ENCODE measurements at places on chromosomes 16 and 17.

GRCh38 chr17:1545618-1546017, 17.0 kb downstream of the PITPNA start:
- no peak for DNase-seq

DNA sequence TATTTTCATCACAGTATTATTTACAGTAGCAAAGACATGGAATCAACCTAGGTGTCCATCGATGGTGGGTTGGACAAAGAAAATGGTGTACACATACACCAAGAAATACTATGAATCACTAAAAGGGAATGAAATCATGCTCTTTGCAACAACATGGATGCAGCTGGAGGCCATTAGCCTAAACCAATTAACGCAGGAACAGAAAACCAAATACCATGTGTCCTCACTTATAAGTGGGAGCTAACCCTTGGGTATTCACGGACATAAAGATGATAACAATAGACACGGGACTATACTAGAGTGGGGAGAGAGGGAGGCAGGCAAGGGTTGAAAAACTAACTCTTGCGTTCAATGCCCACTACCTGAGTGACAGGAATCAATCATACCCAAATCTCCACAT, 41.0 kb downstream of the MRPS23 start:
- no peak for DNase-seq

DNA sequence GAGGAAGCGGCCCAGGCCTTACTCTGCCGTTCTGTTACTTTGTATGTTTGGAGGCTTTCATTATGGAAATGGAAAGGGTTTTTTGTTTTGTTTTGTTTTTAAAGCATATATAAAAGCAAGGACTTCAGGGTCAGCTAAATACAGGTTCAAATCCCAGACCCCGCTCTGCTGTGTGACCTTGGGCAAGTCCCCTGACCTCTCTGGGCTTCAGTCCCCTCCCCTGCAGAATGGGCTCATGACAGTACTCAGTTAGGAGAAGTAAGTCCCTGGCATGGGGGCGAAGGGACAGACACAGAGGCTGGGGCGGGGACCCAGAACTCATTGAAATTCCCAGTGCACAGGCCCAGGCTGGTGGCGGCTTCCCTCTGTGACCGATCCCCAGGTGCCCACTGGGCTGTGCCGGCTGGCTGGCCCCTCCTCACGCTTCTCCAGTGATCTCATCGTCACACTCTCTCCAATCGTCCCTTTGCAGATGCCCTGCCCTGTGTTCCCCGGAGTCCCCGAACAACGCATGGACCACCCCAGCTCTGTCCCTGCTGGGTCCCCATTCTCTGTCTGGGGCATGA, 979 bp upstream of the CIBAR2 start:
- no peak for DNase-seq

- no peak for DNase-seq
Observed at GRCh38 chr17:50429793-50430192, 3.8 kb downstream of the ACSF2 start.

- DNase-seq = no peak
Observed at GRCh38 chr16:81720973-81721906, 57.9 kb upstream of the PLCG2 start.

GRCh38 chr16:84053237-84053636, 10.6 kb upstream of the SLC38A8 start:
- no peak for DNase-seq

DNA sequence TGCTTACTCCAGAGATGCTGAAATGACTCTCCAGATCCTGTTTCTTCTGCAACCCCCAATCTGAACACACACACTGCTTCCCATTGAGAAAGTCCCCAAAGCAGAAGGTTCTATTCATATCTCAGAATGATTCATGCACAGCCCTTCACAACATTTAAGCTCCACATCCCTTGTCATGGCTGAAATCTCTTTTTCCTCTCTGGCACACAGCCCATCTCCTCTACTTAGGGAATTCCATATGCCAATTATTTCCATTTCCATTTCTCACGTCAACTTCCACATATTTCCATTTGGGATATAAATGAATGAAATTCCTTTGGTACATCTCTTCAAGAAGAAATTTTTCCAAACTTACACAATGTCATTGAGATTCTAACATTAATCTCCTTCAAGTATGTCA, 119.6 kb downstream of the CDH11 start:
- DNase-seq = no peak

DNA sequence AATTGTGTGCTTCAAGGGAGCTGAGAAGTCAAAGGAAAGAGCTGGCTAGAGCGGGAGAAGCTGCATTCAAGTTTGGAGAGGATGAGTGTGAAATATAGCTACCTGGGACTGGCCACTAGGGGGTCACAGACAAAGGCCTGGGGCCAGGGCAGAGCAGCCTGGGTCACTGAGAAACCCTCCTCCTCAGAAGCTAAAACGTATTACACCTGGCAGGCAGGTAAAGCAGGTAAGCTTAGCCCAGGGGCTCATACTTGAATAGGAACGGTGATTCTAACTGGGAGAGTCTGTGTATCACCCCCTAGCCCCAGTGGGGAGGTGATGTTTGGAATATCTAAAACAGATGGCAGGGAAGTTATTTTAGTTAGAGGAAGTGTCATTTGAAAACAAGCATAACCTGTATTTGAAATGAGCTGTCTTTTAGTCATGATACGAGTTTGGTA, 6.8 kb downstream of the KRT37 start:
- DNase-seq = no peak

DNA sequence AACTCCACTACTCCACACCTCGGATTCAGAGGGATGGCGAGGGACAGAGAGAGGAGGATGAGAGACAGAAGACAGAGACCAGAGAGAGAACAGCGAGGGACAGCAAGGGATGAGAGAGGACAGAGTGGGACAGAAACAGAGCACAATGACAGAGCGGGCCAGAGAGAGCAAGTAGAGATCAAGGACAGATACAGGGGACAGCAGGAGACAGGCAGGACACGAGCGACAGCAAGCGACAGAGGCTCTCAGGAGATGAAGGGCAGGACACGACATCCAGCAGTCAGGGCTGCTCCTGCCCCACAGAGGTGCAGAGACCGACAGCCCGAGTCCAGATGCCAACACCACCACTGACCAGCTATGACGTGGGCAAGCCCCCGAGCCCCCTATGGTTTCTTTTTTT, 14.9 kb downstream of the CORO7 start:
- DNase-seq = no peak

Data from HTR-8/SVneo (cell line).